ENCODE measurements at places on chromosomes 6 and 20.
A peak's percentile ranks its signal among the peaks of the same experiment; 100 is the strongest.

GRCh38 chr20:34452281-34452982, 63.8 kb upstream of the DYNLRB1 start:
- DNase-seq, result no peak

DNA sequence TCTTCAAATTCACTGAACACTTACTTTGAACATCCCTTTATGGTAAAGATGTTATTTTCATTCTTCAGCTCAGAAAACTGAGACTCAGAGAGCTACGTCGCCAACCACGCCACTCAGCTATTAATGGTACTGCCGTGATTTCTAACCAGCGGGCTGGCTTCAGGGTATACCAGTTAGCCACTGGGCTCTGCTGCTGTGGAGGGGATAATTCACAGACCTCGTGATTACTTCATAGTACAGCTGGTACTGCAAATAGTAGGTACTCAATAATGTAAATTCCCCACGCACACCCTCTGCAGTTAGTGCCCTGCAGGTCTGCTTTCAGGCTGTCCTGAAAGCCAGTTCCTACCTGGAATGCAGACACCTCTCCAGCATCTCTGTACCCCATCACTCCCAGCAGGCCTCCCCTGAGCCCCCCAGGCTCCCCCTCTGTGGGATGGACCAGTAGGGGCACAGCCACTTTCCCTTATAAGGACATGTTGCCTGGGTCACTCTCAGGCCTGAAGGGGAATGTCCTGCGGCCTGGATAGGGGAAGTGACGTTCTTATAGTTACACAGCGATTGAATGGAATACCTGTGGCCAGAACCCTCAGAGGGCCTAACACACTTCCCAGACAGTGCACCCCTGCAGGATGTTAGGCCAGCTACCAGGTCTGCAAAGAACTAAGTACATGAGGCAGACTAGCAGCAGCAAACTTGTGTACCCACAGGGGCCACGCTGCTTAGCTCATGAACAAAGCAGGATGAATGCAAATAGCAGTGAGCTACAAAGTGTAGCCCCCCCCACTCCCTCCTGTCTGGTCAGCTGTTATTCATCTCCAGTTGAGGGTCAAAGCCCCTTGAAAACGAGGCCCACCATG, 1.3 kb upstream of the OCSTAMP start:
- no peak for DNase-seq

DNA sequence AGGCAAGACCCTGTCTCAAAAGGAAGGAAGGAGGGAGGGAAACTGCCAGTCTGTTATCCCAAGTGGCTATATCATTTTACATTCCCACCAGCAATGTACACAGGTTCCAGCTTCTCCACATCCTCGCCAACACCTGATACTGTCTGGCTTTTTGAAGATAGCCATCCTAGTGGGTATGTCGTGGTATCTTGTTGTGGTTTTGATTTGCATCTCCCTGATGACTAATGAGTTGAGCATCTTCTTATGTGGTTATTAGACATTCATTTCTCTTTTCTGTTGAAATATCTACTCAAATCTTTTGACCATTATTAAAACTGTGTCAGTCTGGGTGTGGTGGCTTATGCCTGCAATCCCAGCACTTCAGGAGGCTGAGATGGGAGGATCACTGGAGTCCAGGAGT, 47.9 kb upstream of the ARID1B start:
- no peak for DNase-seq

- DNase-seq, result no peak
Measured at GRCh38 chr6:133806382-133807140, 82.4 kb upstream of the TCF21 start.

- no peak for DNase-seq
Measured at GRCh38 chr6:21279619-21280018, 313.9 kb upstream of the SOX4 start.

- DNase-seq, result no peak
Measured at GRCh38 chr20:31570735-31571617, 34.1 kb upstream of the ID1 start.

DNA sequence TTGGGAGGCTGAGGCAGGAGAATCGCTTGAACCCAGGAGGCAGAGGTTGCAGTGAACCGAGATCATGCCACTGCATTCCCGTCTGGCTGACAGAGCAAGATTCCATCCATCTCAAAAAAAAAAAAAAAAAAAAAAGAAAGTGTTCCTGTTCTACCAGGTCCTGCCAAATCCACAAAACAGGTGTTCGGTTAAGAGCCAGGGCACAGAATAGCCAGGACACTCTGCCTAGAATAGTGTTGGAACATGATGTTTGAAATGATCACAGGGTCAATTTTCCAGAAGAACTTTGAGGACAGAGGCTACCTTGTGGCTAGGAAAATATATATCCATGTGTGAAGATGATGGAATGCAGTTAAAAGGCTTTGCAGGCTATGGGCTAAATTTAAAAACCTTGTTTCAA, 63.6 kb upstream of the TRAF3IP2 start:
- DNase-seq, result no peak

- DNase-seq, result no peak
Measured at GRCh38 chr6:30974490-30975252, 8.8 kb upstream of the MUC21 start.

DNA sequence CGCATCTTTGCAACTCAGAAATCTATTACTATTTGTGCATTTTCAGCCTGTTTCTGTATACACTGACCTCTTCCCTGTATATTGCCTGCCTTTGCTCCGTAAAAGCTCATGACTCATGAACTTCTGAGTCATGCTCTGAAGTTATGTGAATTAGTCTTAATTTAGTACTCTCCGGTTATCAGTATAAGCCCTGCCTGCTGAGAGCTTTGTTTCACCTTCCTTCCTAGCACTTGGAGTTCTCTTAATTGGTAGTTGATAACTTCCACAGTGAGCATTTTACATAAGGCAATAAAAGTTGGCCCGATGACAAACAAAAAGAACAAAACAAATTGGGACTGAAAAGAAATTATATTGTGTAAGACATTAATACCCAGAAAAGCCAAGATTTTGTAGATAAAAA, 231.4 kb downstream of the GJA1 start:
- DNase-seq, result no peak

GRCh38 chr6:69631552-69632346, 165.1 kb downstream of the LMBRD1 start:
- no peak for DNase-seq

DNA sequence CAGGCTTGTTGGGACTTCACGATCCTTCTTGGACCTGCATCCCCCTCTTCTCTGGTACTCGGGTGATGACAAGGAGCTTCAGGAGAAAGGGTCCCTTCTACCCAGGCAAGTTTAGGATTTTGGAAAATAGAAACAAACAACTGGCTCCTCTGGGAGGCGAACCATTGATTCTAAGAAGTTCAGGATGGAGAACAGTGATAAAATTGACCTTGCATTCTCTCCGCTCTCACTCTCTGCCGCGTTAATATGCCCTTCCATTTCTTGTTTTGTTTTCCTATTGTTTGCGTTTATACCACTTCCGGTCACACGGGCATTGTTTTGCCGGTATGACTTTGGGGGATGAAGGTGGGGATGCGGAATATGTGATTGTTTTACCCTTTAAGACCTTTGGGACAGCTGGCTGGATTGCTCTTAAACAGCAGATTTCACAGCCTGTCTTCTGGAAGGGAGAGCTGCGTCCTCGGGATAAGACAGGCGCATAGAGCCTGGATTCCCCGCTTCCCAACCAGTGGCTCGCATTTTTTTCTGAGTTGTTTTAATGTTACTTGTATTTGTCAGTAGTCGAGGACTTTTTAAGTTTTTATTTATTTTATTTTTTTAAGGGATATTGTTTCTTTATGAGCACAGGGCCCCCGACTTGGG, 144.3 kb upstream of the ZNF184 start:
- no peak for DNase-seq

DNA sequence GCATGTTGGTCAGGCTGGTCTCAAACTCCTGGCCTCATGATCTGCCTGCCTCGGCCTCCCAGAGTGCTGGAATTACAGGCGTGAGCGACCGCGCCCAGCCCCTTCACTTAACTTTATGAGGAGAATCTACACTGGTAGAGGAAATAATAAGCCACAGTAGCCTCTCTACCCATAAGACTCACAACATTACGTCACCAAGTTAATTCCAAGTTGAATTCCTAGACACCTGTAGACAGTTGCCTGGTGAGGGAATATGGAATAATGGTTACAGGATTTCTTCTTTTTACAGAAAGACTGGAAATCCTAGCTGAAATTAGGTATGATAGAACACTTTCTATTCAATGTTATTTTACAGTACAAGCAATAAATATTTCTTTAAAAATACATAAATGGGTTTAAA, 854.5 kb upstream of the EYS start:
- DNase-seq, result no peak

DNA sequence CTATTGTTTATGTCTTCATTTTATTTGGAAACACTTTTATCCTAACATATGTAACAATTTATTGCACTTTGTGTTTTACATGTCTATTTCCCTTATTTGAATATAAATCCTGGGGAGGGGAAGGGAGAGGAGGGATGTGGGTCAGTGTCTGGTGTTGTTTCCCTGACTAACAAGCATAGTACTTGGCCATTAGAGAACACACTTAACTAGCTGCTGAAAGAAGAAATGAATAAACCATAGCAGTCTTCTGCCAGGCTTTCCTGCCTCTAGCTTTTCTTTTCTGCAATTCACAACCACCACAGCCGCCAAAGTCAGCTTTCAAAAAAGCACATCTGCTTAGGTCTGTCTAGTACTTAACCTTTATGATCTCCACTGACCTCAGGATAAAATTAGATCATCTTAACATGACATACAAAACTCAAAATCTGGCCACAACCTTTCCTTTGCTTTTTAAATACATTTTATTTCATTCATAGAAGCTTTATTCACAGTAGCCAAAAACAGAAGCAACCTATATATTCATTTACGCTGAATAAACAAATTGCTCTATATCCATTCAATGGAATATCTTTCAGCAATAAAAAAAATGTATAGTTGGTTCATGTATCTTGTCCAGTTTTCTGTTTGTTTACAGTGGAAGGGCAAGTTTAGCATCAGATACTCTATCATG, 16.3 kb downstream of the PDSS2 start:
- DNase-seq, result no peak

DNA sequence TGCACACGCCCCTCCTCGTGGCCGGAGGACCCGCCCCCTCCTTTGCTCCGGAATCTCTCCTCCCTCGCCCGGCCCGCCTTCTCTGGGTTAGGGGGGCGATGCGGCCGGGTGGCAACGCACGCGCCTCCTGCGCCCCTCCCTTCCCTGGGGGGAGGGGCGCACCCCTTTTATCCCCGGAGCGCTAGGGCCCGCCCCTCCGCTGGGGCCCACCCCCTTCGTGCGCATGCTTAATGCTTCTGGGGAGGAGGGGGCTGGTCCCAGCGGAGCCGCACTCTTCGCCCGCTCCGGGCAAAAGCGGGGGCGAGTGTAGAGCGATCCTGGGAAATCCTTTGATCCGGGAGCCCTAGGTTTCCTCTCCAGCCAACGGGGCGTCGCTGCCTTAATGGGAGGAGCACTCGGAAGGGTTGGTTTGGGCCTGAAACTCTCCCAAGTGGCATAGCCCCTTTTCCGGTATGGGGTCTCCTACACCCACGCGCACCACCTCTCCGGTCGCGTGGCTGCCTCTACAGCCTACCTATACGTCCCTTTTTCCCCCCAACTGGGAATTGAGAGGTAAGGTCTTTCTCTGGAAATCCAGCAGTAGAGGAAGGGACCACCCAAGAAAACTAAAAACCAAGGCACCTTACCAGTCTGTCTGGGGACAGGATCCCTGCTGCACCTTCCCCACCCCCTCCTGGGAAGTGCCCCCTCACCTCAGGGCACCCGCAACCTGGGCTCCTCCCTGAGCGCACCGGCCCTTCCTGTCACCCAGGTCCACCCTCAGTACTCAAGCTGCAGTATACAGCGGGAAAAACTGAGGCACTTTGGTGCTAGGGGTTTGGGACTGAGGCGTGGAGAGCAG, 2.1 kb downstream of the SOX12 start:
- peak; percentile 92 for DNase-seq

- DNase-seq, result peak; percentile 70
Measured at GRCh38 chr6:24974182-24975171, 38.7 kb upstream of the RIPOR2 start.

DNA sequence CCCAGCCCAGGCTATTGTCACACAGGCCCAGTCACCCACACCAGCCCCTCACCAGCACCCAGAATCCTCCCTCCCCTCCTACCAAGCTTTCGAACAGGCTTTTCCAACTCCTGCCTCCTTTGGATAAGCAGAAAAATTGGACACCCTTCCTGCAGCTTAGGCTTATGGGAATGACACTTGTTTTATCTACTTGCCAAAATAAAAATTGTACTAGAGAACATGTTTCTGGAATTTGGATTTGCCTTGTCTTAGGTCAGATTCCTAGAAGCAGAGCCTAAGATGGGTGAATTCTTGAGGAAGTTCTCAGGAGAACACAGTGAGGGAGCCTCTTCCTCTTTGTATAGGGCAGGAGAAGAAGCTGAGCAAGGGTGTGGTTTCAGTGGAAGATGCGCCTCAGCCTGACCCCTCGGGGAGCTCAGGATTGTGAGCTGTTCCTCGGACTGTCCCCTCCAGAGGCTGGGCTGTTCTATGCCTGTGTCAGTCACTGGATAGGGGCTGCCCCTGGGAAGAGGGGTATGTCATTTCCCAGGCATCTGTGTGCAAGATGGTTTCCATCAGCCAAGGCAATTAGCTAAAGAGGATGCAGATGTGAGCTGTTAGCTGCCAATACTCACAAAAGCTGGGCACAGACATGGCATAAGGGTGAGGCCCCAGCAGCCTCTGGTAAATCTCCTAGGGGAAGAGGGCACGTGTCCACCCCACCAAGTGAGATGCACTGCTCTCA, 33.9 kb downstream of the ITPR3 start:
- DNase-seq, result no peak

DNA sequence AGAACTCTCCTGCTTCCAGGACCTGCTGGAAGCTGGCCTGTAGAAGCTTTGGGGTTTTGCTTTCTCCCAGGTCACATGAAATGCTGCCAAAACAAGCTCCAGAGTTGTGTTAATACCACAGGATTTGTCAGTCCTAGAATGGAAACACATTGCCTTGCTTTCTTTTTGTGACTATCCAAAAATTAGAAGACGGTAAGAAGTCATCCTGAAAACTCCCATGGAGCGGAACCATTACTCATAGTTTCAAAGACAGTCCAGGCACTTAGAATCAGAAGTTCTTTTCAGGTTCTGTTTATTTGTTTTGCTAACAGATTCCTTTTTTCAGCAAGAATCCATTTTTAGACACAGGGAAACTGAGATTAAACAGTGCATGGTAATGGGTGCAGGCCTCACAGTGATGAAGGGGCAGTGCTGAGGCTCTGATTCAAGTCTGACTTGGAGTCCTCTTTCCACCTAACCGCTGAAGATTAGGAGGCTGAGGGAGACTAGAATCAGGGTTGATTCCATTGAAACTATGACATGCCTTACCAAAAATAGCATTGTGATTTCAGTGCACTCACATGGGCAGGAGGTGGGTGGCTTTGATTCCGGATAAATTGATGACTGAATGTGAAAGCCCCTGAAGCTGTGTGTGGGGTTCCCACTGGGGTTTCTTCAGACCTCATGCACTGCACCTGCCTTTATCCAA, 72.2 kb upstream of the NAA20 start:
- peak; percentile 38 for DNase-seq
